ENCODE measurements at places on chromosomes 2 and 18.

DNA sequence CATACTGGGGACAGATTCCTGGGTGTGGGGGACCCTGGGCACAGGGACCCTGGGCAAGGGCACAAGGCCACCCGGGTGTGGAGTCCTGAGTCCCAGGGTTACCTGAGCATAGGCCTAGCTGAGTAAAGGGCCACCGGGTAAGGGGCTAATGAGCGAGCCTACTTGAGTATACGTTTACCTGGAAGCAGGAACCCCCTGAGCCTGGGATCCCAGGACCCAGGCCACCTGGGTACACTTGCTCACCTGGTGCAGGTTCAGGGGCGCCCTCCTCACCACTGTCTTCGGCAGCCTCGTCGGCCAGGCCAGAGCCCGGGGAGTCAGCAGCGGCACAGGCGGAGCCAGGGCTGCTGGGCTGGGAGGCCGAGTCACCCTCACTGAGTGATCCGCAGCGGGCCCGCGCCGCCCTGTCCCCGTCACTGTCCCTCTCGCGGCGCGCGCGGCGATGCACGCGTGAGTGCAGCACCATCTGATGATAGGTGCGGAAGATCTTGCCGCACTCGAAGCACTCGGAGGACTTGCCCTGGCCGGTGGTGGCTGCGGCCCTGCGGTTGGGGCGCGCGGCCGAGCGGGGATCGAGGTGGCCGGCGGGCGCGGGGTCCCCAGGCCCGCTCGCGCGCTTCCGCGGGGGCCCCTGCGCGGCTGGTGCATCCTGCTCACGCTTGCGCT, 53.9 kb downstream of the ZNF516 start:
- no peaks in the 10 kb centered on the region for H3K27me3 ChIP-seq
- H3K4me1 ChIP-seq, result peaks cover 4% of the 10 kb centered on the region
- H3K36me3 ChIP-seq, result peaks cover 28% of the 10 kb centered on the region
- H3K27ac ChIP-seq, result no peak overlapping the region
- DNase-seq, result no peak
- H3K4me3 ChIP-seq, result no peak overlapping the region

- DNase-seq, result no peak
- peaks cover 5% of the 10 kb centered on the region for H3K36me3 ChIP-seq
- no peaks in the 10 kb centered on the region for H3K4me1 ChIP-seq
- no peak overlapping the region for H3K27ac ChIP-seq
- no peak overlapping the region for H3K4me3 ChIP-seq
These were observed 90.4 kb downstream of the SESTD1 start for GRCh38 chr2:179174240-179174639.

GRCh38 chr2:133452146-133452545, 116.1 kb downstream of the NCKAP5 start:
- DNase-seq, result no peak
- H3K27me3 ChIP-seq, result no peaks in the 10 kb centered on the region
- no peaks in the 10 kb centered on the region for H3K36me3 ChIP-seq
- H3K27ac ChIP-seq, result no peak overlapping the region
- no peaks in the 10 kb centered on the region for H3K4me1 ChIP-seq

GRCh38 chr2:79129804-79130203, 9.5 kb downstream of the REG1A start:
- DNase-seq, result no peak
- no peaks in the 10 kb centered on the region for H3K4me1 ChIP-seq
- H3K27ac ChIP-seq, result no peak overlapping the region
- no peaks in the 10 kb centered on the region for H3K27me3 ChIP-seq
- no peak overlapping the region for H3K4me3 ChIP-seq

DNA sequence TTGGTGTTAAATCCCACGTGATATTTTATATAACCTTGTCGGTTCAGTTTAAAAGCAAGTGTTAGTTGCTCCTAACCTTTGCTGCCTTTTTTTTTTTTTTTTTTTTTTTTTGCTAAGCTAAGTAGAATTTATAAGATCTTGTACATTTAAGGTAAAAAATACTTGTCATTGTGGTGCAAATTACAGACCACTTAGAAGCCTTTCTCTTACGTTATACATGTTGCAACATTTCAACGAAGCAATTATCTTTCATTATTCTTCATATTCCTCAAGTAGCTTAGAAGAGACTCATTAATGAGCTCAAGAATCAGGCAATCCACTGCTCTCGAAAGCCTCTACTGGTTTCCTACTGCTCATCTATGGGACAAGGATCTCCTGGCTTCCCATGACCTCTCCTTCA, 14.9 kb upstream of the IL1RL2 start:
- H3K4me3 ChIP-seq, result no peak overlapping the region
- H3K27ac ChIP-seq, result no peak overlapping the region
- H3K36me3 ChIP-seq, result peaks cover 57% of the 10 kb centered on the region
- H3K4me1 ChIP-seq, result no peaks in the 10 kb centered on the region
- no peaks in the 10 kb centered on the region for H3K27me3 ChIP-seq
- no peak for DNase-seq

GRCh38 chr18:48202006-48202348, 207.2 kb downstream of the ZBTB7C start:
- no peak for DNase-seq
- H3K4me1 ChIP-seq, result no peaks in the 10 kb centered on the region
- no peaks in the 10 kb centered on the region for H3K27me3 ChIP-seq
- no peaks in the 10 kb centered on the region for H3K36me3 ChIP-seq

DNA sequence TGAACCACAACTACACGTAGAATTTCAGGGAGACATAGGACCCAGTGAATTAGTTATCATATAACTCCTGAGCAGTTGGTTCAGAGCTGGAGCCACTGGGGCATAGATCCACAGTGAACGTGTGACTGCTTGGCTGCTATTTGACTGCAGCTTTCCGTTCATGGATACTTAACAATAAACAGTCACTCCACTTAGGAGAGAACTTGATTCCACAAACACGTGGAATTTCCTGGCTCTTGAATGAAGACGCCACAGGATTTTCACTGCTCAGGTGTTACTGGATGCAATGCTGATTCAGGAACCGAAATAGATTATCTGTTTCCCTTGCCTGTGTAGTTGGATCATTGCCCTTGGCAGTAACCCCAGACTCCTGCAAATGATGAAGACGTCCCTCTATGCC, 679.1 kb upstream of the ZEB2 start:
- H3K36me3 ChIP-seq, result no peaks in the 10 kb centered on the region
- no peaks in the 10 kb centered on the region for H3K27me3 ChIP-seq
- no peak overlapping the region for H3K4me3 ChIP-seq
- no peak overlapping the region for H3K27ac ChIP-seq
- no peak for DNase-seq

DNA sequence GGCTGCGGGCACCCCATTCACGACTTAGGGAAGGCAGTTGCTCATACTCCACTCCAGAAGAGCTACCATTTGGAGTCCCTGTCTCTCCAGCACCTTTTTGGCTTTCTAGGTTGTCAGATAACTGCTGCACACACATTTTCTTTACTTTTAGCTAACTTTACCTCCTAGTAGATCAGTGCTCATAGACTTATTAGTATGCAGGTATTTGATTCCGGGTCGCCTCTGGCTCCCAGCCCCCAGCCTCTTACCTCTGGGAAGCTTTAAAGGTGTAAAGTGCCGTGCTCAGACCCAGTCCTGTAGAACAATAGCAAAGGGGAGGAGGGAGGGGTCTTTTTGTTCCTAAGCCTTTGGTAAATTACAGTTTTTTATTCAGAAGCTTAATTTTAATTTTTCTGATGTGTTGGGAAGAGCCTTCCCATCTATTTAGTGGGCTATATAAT, 102.9 kb downstream of the SPTBN1 start:
- peaks cover 50% of the 10 kb centered on the region for H3K4me1 ChIP-seq
- H3K27me3 ChIP-seq, result no peaks in the 10 kb centered on the region
- H3K27ac ChIP-seq, result peak overlapping the region; percentile 96
- no peak for DNase-seq

DNA sequence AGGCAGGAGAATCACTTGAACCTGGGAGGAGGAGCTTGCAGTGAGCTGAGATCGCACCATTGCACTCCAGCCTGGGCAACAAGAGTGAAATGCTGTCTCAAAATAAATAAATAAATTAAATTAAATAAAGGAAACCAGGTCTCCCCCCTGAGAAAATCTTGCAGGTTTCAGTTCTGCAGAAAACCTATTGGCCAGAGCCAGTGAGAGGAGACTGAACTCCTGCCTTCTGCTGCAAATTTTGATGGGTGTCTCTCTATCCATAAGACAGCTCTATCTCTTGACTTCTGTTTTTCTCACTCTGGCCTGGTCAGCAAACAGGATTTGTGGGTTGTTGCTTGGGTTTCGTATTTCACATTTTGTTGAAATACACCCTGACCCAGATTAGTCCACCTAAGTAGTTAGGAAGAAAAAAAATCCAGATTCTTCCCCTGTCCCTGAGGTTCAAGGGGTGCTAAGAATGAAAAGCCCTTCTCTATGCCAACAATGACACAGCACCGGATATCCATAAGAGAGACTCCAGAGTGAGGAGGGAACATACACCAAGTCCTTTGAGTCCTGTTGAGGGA, 86.7 kb upstream of the MAP4K4 start:
- no peak for DNase-seq
- H3K36me3 ChIP-seq, result no peaks in the 10 kb centered on the region
- no peak overlapping the region for H3K27ac ChIP-seq
- no peaks in the 10 kb centered on the region for H3K4me1 ChIP-seq
- H3K4me3 ChIP-seq, result no peak overlapping the region

- no peaks in the 10 kb centered on the region for H3K4me1 ChIP-seq
- H3K36me3 ChIP-seq, result no peaks in the 10 kb centered on the region
- H3K27me3 ChIP-seq, result no peaks in the 10 kb centered on the region
- H3K4me3 ChIP-seq, result no peak overlapping the region
These were observed 429.9 kb downstream of the MTX2 start for GRCh38 chr2:176699098-176699497.

DNA sequence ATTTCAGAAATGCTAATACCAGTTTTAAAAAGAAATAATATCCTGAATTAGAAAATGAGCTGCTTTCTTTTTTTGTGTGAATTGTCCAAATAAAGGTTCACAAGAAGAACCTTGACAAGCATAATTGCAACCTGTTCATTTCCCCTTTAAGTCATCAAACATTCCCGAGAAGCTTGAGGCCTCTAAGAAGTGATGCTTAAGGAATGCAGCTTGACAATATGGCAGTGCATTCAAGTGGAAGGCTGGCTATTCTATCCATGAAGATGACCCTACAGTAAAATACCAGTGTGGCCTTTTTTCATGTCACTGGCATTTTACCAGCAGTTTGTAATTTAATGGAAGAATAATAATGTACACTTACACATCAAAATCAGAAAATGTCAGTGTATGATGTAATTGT, 216.7 kb downstream of the CTNNA2 start:
- no peak for DNase-seq
- H3K4me1 ChIP-seq, result no peaks in the 10 kb centered on the region
- no peak overlapping the region for H3K27ac ChIP-seq
- no peaks in the 10 kb centered on the region for H3K36me3 ChIP-seq
- H3K4me3 ChIP-seq, result no peak overlapping the region

DNA sequence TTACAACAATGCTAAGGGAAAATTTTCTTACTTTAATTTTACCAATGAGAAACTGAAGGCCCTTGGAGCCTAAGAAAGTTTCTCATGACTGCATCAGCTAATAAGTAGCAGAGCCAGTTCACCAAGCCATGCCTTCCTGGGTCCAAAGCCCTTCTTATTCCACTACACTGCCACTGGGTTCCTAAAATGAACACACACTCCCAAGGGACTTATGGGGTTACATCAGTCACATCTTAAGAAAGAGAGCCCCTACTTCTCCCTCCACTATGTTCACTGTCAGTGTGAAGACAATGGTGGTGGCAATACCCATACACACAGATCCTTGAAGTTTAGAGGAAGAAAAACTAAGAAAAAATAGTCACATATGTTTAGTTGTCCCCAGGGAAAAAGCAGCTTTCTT, 20.6 kb downstream of the MBD2 start:
- H3K4me1 ChIP-seq, result peaks cover 12% of the 10 kb centered on the region
- H3K27me3 ChIP-seq, result no peaks in the 10 kb centered on the region
- no peak overlapping the region for H3K27ac ChIP-seq
- peaks cover 5% of the 10 kb centered on the region for H3K36me3 ChIP-seq
- no peak overlapping the region for H3K4me3 ChIP-seq

- no peaks in the 10 kb centered on the region for H3K36me3 ChIP-seq
- DNase-seq, result no peak
- no peaks in the 10 kb centered on the region for H3K27me3 ChIP-seq
- no peak overlapping the region for H3K27ac ChIP-seq
- H3K4me3 ChIP-seq, result no peak overlapping the region
- no peaks in the 10 kb centered on the region for H3K4me1 ChIP-seq
These were observed 7.8 kb upstream of the PPP1R1C start for GRCh38 chr2:181977661-181978350.

- H3K4me1 ChIP-seq, result no peaks in the 10 kb centered on the region
- H3K27me3 ChIP-seq, result no peaks in the 10 kb centered on the region
- H3K27ac ChIP-seq, result no peak overlapping the region
- no peak for DNase-seq
- H3K36me3 ChIP-seq, result no peaks in the 10 kb centered on the region
These were observed 69.7 kb upstream of the ACKR3 start for GRCh38 chr2:236499691-236500578.

DNA sequence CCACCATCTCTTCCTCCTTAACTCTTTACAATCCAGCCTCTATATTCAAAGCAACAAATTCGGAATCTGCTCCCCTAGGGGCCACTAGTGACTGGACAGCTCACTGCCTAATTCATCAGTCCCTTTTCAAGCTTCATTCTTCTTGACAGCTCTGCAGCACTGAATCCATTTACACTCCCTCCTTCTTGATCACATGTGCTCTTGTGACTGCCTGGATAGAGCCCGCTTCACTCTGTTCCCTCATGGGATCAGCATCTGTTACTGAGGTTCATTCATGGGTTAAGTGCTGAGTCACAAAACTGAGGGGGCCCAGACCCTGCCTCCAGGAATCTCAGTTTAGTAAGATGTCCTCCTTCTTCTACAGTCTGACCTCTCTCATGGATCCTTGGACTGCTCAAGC, 81.5 kb downstream of the CYRIA start:
- no peak for DNase-seq
- no peaks in the 10 kb centered on the region for H3K36me3 ChIP-seq
- H3K4me1 ChIP-seq, result no peaks in the 10 kb centered on the region
- H3K27me3 ChIP-seq, result no peaks in the 10 kb centered on the region
- no peak overlapping the region for H3K27ac ChIP-seq

DNA sequence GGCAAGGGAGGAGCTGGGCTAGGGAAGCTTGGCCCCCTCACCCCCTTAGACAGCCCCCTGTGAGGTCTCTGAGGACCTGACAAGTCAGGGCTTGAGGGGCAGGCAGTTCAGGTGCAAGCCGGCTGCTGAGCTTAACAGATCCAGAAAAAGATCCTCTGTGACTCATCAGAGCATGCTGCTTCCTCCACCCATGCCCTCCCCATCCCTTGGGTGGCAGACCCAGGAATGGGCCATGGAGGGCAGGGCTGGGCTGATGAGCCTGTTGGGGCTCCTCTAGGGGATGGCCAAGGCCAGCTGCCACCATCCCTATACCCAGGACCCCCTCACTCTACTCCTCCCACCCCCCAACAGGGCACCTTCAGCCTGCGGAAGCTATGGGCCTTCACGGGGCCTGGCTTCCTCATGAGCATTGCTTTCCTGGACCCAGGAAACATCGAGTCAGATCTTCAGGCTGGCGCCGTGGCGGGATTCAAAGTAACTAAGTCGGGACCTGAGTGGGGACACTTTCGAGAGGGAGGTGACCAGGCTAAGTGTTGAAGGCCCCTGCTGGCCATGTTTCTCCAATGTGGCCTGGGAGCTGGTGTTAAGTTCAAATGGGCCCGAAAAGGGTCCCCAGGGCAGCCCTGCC, 1.9 kb downstream of the SLC11A1 start:
- no peak for DNase-seq
- H3K4me1 ChIP-seq, result peaks cover 7% of the 10 kb centered on the region
- no peak overlapping the region for H3K4me3 ChIP-seq
- H3K27ac ChIP-seq, result no peak overlapping the region
